ENCODE measurements at places on chromosomes 2 and 18.

DNA sequence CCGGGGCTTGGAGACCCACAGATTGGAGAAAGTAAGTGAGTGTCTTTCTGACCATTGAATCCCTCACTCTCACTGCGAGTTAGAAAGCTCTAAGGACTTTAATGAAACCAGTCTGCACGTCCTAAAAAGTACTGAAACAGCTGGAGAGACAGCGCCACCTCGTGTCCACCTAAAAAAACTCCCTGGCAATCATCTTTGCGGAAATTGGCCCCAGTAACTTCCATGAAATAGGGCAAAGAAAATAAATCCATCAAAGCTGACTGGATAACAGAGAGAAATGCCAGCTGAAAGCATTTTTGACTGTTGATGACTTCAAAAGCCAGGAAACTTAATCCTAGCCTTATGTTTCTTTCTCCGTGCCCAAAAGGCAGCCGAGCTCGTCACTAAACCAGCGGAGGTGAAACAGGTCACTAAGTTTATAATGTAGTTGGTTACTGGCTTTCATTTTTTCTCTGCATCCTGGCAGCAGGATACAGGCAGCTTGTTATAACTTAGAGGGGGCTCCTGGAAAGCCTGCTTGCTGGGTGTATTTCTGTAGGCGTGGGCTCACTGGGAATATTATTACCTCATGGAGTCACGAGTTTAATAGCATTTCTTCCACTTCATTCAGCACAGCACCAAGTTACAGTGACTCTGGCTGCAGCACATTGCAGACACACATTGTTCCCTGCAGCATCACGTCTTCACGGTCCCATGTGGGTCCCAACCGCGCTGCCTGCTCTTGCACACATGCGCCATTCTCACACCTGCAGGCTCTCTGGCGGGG is 266.5 kb downstream of the HRH4 start:
- DNase-seq = no peak

GRCh38 chr2:32591669-32592463 is 36.0 kb upstream of the TTC27 start:
- DNase-seq = no peak

DNA sequence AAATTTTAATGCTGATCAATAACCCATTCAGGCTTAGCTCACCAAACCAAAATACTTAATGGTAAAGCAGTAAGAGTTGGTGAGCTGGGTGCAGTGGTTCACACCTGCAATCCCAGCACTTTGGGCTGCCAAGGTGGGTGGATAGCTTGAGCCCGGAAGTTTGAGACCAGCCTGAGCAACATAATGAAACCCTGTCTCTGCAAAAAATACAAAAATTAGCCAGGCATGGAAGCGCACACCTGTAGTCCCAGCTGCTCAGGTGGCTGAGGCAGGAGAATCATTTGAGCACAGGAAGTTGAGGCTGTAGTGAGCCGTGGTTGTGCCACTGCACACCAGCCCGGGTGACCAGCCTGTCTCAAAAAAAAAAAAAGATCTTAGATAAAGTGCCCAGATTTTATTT is 35.7 kb upstream of the MPP4 start:
- DNase-seq = no peak

GRCh38 chr2:155528034-155528433 is 804.5 kb downstream of the NR4A2 start:
- DNase-seq = no peak

DNA sequence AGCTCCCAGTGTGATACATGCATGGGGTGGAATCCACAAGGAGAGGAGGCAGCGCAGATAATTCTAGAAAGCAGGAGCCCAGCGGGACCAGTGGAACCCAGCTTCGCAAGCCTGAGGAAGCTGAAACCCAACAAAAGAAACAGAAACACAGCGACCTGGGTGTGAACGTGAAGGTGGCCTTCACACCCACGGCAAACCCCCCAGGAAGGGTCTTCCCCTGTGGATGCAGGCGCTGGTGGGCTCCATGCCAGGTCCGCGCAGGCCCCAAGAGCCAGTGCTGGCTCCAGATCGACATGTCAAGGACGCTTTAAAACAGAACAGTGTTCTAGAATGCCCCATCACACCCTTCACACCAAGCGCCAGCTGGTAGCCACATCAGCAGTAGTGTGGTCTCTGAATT is 22.1 kb downstream of the KIF1A start:
- no peak for DNase-seq

- no peak for DNase-seq
Observed at GRCh38 chr2:26691881-26692278, 642 bp upstream of the KCNK3 start.

- no peak for DNase-seq
Observed at GRCh38 chr2:34003795-34004194, 404.7 kb upstream of the FAM98A start.

DNA sequence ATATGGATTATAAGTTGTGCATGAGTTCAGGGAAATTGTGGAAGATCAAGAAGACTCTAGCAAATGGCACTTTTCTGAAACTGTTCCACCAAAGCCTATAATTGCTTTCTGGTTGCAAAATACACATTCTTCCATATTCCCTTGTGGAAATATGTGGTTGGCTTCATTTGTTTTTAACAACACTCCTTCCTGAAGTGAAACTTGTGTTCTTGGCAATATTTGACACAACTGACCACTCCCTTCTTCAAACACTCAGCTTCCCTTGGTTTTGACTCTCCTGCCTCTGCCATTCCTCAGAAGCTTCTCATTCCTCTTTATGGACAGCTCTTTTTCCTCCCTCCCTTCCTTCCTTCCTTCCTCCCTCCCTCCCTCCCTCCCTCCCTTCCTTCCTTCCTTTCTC is 192.3 kb downstream of the PMAIP1 start:
- no peak for DNase-seq

DNA sequence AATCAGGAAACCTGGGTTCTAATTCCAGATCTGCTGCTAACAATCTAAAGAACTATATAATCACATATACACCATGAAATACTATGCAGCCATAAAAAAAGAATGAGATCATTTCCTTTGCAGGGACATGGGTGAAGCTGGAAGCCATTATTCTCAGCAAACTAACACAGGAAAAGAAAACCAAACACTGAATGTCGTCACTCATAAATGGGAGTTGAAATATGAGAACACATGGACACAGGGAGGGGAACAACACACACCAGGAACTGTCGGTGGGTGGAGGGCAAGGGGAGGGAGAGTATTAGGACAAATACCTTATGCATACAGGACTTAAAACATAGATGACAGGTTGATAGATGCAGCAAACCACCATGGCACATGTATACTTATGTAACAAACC is 33.2 kb downstream of the CDH2 start:
- no peak for DNase-seq

DNA sequence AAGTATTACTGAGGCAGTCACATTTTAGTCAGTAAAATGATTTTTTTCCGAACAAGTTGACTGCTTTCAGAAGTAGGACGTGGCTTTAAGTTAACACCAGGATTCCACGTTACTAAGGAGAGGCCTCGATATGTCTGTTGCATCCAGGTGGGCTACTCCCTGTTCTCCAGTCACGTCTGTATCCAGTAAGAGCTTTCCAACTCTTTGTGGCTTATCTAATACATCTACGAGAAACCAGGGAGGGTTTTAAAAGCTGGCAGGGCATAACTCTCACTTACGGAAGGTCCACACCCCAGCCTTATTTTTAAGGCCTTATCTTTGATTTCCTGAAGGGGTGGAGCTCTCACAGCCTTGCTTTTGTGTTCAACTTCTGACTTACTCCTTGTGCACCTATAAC is 99.2 kb downstream of the SLC8A1 start:
- DNase-seq = no peak

GRCh38 chr18:78239090-78239457 is 740.5 kb upstream of the SALL3 start:
- no peak for DNase-seq
